ENCODE measurements at places on chromosomes 5 and 9.

DNA sequence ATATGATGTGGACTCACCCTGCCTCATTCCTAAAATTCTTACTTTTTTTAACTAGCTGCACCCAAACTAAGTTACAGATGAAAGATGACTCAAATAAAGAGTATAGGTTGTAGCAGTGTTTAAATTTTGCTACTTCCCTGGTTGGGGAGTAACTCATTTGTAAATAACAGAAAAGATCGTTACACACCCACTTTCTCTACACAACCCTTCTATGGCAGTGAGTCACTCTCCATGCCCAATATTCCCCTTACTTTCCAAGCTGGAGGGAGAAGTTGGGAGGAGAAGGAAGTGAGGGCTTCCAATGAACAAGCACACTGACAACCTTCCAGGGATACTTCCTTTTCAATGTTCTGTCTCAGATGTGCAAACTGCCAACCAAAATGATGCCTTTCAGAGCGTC is 1.9 kb downstream of the RASEF start:
- DNase-seq = no peak

- DNase-seq = no peak
Observed at GRCh38 chr5:100890461-100891008, 12.5 kb downstream of the ST8SIA4 start.

DNA sequence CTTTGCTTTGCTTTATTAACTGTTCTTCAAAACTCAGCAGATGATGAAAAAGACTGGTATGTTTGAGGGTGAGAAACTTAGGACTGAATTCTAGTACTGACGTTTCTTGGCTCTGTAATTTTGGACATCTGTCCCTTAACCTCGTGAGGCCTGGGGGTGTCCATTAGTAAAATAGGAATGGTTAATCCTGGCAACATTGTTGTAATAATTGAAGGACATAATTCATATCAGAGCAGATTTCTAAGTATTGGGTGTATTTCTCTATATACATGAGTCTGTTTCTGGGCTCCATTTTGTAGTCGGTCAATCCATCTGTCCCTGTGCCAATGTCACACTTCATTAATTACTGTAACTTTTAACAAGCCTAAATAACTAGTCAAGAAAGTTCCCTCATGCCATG is 206.7 kb downstream of the MAST4 start:
- DNase-seq = no peak

- no peak for DNase-seq
Observed at GRCh38 chr5:88665750-88666215, 217.2 kb downstream of the MEF2C start.

- DNase-seq = no peak
Observed at GRCh38 chr5:125746917-125747316, 676.3 kb upstream of the GRAMD2B start.

DNA sequence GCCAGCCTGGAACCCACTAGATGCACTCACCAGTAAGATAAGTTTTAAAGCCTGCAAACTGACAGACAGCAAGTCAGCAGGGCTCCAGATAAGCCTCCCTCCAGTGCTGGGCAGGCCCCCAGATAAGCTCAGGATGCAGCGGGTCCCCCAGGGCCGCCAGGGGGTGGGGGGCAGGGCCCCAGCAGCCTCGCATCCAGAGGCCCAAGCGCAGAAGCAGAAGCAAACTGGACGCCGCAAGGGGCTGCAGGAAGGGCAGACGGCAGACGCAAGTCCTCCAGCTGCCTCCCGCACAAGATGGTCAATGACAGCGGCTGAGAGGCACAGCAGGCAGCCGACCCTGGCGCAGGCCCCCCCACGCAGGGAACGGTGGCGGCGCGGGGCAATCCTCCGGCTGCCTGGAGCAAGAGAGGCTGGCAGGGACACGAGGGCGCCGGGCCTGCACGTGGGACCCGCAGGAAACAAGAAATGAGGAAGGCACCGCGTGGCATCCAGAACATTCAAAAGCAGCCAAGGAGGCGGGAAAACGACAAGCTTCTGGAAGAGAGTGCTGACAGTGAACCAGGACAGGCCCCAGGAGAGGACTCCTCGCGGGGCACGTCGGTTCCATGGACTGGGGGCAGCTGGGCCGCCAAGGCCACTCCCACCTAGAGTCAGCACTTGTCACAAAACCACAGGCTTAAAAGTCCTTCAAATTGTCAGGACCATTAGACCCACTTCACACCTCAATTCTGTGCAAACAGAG is 49.8 kb downstream of the ROR2 start:
- peak; percentile 66 for DNase-seq

DNA sequence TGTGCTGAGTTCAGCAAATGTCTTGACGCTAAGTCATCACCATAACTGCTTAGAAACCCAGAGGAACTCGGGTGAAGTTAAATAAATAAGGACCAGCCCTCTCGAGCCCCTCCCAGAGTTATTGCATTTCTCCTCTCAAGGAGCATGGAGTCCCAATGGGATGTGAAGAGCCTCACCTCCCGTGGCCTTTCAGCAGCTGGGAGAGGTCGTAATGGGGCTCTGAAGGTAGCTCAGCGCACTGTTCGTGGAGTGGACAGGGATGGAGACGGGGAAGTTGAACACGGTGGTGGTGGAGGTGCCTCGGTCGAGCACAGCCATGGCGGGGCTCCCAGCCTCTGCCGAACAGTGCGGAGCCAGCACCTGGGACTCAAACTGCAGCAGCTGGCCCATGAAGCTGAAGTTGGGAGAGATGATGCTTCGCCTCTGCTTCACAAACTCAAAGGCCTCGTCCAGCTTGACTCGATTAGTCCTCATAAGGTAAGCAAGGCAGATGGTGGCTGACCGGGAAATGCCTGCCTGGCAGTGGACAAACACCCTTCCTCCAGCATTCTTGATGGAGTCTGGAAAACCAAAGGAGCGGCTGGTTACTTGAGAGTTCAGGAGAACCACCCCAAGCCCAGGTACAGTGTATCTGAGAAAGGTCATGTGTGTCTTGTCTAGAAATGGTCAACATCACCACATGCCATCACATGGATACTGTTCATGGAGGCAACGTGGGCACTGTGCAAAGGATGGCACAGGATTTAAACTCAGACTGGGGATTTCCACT is 2.2 kb downstream of the DUSP1 start:
- DNase-seq = no peak

DNA sequence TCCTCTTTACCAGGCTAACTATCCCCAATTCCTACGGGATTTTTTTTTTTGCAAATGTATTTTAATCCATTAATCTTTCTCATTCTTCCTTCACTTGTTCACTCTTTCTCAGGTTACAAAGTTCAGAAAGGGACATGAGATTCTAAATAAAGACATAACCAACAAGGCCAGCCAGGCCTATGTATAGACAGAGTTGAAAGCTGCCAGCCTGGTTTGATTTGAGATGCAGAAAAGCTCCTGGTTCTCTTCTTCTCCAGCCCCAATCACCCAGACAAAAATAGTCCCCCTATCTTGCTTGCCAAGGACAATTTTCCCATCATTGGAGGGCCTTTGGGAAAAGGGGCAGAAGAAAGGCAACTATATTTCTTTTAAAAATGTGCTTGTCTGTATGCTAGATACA is 398.8 kb downstream of the NFIB start:
- no peak for DNase-seq

DNA sequence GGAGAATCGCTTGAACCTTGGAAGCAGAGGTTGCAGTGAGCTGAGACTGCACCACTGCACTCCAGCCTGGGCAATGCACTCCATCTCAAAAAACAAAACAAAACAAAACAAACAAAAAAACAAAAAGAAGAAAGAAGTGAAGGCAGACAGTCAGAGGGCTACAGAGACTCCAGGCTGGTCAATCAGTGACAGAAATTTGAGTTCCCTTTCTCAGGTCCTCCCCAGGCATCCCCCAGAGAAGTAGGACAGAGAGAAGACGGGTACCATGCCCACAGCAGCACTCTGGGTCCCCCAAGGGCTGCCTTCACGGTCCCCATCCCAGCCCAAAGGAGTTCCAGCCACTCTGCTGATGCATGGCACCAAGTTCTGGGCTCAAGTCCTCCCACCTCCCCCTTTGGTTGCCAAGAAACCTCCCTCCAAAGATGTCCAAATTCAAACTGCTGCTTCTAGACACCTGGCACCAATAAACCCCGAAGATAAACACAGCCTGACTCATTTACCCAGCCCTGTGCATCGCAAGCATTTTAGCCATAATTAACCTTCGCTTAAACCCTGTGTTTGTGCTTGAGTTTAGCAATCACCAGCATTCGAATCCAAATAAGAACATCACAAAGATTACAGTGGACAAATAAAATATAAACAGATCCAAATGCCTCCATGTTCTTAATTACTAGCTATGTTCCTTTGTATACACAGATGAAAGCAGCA is 24.0 kb downstream of the SEMA4D start:
- no peak for DNase-seq

Measured in NCI-H510A (cell line).